Cerebellar nuclear complex (tissue), 1 donor: ENCODE measurements at places on chromosomes 2 and 18.

DNA sequence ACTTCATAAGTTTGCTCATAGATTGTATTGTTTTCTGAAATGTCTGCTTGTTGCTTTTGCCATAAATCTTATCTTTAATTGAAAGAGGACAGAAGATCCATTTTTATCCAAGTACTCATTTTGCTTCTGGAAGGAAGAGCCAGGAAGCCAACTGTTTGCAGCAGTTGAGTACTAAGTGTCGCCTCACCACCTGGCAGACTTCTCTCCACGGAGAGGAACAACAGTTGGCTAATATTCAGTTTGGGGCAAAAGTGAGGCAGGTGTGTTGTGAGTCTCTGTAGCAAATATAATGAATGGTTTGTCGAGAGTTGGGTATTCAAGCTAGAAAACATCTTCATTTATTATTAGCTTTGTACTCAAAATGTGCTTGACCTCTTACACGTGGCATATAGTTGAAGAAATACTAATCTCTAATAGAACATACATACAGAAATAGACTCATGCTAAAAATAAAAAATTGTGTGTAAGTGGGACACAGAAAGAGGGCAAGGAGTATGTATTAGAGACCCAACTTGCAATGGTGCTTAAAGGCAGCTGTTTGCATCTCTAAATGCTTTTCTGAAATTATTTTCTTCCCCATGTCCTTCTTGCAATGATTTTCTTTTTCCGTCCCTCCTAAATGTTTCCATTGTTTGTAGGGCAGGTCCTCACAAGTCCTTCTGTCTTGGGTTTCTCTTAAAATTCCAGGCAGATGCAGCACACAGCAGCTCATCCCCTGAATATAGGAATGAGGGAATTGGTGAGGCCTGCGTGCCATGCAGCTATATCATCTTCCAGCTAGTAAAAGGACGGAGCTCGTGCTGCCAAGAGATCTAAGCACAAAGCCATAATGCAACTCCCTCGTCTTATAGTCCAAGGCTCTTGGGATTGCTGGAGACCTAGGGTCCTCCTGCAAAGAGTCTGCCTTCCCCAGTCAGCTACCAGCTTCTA, 44.8 kb upstream of the MAP3K20 start:
- no peak for DNase-seq

GRCh38 chr18:62332964-62333695, 8.0 kb downstream of the TNFRSF11A start:
- DNase-seq, result no peak

GRCh38 chr2:182767578-182767977, 51.5 kb downstream of the DNAJC10 start:
- no peak for DNase-seq

- no peak for DNase-seq
Measured at GRCh38 chr2:120859814-120860578, 124.3 kb downstream of the GLI2 start.
